ENCODE measurements at places on chromosomes 2 and 18.
A peak's percentile ranks its signal among the peaks of the same experiment; 100 is the strongest.

DNA sequence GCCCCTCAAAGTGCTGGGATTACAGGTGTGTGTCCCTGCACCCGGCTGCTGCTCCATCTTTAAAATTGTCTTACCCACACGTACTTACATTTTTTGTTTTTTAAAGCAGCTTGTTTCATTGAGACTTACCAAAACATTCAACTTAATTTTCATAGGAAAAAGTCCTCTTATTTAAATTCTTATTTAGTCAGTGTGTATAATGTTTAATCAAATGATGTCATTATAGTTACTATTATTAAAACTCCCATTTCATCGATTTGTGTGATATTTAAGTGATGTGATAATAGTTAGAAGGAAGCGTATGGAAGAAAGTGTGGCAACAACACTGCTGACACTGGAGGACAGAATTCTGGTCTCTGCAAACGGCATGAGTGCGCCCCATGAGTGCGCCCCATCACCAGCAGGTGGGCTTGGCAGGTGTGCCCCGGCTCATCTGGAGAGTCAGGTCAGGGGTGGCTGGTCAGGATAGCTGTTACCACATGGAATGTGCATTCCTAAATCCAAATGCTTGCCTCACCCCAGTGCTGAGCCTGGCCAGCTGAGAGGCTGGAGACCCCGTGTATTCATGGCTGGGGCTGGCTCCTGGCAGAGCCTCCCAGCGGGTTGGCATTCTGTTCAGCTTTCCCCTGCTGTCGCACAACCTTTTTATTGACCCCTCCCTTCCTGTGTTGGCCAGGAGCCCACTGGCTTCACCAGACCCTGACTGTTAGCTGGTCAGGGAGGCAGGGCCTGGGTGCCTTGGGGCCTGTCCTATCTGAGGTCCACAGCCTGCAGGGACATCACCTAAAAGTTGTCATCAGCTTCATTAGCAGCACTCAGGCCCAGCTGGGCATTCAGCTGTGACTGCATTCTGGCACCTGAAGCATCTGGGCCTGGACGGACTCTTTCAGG, 79.7 kb downstream of the AGAP1 start:
- DNase-seq: no peak

GRCh38 chr2:105445976-105446375, 47.1 kb upstream of the FHL2 start:
- no peak for DNase-seq

DNA sequence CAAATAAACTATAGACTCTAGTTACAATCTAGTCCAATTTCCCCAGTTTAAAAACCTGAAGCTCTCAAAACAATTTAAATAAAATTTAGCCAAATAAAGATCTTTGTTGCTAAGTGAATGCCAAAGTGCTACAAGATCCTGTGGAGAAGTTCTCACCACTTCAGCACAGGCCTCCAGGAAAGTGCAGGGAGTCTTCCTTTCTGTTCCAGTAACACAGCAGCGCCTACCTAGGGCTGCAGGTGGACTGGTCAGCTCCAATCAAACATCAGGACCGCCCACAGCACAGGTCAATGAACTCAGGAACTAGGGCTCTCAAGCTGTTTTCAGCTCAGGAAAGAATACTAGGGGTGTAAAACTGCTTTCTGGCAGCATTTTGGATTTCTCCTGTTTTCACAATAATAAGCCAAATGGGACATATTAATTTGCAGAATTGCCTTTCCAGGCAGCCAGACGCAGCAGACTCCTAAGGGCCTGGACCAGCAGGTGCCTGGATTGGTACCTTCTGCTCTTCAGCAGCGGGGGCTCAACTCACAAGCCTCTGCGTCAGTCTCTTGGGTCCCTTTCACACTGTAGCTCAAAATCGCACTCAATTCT, 1.5 kb downstream of the FAM110C start:
- no peak for DNase-seq

DNA sequence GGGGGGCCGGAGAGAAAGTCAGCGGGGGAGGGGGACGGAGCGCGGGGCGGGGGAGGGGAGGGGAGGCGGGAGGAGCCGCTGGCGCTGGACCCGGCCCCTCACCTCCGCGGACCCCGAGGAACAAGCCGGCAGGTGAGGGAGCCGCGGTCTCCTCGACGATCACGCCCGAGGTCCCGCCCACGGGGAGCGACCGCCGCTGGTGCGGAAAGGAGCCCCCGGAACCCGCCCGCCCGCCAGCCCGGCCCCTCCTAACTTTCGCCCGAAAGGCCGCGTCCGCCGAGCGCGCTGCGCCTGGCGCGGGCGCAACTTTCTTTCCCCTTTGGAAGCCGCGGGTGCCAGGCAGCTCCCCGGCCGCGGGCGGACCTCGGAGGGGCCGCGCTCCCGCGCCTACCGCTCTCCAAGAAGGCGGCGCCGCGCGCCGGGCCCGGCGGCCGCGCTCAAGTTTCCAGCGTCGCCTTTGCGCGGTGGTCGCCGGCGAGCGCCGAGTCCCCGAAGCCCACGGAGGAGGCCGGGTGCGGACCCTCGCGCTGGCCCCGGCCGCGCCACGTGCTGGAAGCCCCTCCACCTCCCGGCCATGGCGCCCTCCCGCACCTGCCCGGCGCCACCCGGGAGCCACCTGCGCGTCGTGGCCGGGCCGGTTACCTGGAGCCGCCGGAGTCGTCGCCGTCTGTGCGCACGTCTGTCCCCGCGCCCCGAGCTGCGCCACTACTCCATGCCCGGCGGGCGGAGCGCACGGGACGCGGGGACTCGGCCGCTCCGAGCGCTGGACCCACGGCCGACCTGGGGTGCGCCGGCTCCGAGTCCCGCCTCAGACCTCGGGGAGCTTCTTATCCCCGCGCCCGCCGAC, at the start of gene ALKAL2:
TSS of gene ALKAL2 (minus strand) at position 181 of the 847 bp plus-strand sequence. CDS start 256 bp downstream, outside the sequence.
- no peak for DNase-seq

- DNase-seq: no peak
Measured at GRCh38 chr2:171763602-171764001, 76.3 kb downstream of the DYNC1I2 start.

DNA sequence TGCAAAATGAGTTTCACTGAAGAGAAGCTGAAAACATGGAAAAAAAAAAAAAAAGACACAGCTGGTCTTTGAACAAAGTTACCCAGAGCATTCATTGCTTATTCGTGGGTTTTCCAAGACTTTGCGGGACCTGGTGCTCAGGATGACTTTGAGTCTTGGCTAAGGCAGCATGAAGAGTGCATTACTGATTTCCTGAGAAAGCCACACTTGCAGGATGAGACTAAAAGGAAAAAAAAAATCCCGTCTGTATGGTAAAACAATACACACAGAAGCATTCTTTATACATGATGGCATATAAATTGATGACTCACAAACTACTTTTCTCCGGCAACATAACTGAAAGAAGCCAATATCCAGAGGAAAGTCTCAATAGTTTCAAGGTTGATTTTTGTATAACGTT, 195.4 kb downstream of the SPP2 start:
- no peak for DNase-seq

DNA sequence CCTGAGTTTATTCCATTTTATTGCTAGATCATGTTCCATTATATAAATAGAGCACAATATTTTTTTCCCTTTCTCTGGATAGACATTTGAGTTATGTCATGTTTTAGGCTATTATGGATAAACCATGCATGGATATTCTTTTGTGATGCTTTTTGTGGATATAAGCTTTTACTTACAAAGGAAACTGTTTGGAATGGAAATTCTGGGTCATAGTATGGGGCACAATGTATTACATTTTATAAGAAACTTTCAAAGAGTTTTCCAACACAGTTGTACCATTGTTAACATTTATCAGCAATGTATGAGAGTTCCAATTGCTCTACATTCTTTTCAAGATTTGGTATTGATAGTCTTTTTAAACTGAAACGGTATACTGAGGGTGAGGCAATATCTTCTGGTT, 749.4 kb downstream of the SOCS6 start:
- no peak for DNase-seq

GRCh38 chr2:65390134-65390533, 42.3 kb downstream of the SPRED2 start:
- no peak for DNase-seq

GRCh38 chr2:138125306-138126288, 161.3 kb downstream of the HNMT start:
- DNase-seq: no peak

GRCh38 chr2:216283038-216283900, 89.0 kb downstream of the MARCHF4 start:
- no peak for DNase-seq

DNA sequence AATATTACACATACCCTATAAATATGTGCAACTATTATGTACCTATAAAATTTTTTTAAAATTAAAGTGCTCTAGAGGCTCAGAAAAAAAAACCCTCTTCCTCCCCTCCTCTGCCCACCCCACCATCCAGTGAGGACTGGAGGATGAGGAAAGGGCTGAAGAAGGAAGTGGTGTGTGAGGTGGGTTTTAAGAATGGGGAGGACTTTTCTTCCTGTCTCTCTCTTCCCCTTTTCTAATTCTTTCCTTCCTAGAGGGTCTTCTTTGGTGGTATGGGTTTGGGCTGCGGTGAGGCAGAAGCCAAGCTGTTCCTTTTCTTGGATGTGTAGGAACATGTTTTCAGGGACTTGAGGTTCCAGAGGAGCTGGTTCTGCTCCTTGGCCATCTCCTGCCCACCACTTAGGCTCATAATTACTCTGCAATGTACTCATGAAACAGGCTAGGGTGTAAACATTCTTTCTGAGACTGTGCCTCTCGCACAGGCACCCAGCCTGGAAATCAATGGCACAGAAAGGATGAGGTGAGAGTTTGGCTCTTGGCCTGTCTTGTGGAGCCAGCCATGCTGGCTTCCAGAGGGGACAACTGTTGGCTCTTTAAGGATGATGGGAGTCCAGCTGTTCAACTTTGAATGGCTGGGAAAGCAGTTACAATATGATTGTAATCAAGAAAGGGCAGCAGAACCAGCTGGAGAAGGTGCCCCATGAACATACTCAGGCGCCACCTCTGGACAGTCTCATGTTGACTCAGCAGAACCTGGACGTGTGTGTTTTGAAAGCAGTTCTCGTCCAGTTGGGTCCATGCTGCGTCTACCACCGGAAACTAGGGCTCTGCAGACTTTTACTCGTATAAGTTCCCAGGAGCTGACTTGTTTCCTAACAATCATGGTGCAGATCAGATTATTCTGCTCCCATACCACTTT, 38.3 kb downstream of the IL1RL2 start:
- DNase-seq: no peak

GRCh38 chr2:66568650-66569300, 133.8 kb downstream of the MEIS1 start:
- DNase-seq: no peak

DNA sequence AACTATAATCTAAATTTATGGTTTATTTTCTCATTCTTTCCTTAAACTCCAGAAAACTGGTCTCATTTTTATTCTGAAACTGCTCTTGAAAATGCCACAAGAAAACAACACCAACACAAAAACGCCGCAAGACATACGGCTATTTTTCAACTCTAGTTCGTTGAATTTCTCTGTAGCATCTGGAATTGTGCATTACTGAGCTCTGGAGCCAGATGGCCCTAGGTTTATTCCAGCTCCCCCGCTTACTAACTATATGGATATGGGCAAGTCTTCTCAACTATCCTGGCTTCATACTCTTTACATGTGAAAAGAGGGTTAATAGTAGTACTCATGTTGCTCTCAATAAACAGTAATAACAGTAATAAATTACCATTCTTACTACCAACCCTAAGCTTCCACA, 19.9 kb downstream of the FAM98A start:
- no peak for DNase-seq

GRCh38 chr2:96960153-96960961, 26.0 kb downstream of the FAM178B start:
- peak; percentile 63 for DNase-seq

DNA sequence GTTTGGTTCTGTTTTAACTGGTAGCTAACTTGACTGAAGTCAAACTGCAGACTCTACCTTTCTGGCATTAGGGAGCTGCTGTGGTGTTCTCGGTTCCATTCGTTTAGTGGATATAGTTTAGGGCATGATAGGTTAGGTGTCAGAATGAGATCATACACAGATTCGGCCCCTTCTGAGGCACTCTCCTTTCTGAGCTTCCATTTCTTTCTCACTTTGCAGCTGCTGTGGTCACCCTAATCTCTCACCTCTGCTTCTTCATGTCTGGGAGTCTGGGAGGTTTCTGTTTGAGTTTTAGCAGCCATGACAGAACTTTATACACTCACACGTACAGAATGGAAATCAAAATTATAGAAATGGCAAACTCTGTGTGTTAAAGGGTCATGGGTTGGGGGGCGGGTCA, 122.8 kb downstream of the ATP9B start:
- DNase-seq: no peak

DNA sequence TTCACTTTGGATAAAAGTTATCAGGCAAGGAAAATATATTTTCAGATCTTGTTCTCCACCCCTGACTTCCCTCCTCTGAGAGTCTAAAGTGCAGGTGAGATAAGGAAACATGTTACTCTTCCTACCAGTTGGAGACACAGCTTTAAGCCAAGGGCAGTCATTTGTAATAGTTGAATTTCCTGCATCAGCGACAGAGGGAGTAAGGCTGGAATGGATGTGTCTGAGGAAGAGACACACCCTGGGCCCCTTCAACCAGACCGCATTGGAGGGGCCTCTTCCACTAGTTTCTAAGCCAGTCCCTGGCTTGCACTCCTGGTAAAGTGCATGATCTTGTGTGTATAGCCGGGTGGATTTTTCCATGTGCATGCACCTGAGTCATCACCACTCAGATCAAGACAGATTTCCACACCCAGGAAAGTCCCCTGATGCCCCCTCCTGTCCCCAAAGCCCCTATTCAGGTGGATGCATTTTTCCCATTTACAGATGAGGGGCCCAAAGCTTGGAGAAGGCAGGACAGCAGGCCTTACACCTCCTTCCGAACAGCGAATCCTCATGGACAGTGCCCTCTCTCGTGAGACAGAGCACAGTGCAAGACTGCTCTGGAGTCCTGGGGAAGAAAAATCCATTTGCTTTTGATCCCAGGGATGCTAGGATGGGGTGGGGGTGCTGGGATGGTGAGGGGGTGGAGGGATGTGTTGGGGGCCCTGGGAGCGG, 66.7 kb upstream of the SH3RF3 start:
- DNase-seq: no peak

DNA sequence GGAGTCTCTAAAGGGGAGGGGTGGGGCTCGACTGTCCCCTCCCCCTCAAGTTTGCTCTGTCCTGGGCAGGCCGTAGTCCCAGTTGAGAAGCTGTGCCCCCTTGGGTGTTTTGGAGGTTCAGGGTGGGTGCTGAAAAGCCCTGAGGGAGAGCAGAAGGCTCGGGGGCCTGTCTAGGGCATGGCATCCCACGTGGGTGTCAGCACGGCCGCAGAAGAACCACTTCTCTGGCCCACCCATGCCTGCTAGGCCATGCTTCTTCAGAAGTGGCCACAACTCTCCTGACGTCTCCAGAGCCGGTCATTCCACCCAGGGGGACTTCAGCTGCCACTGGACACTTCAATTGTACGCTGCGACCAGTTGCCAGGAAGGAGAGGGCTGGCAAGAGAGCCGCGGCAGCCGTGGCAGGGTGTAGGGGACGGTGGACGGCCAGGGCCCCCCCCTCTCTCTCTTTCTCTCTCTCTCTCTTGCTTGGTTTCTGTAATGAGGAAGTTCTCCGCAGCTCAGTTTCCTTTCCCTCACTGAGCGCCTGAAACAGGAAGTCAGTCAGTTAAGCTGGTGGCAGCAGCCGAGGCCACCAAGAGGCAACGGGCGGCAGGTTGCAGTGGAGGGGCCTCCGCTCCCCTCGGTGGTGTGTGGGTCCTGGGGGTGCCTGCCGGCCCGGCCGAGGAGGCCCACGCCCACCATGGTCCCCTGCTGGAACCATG, at the start of gene INPP5D:
TSS of gene INPP5D (plus strand) at position 546 of the 704 bp plus-strand sequence. CDS start at position 683, 137 bp downstream.
- DNase-seq: peak; percentile 47
